ENCODE measurements at places on chromosomes 5 and 9.

GRCh38 chr9:98580956-98581355, 127.8 kb downstream of the GABBR2 start:
- no peak for DNase-seq

GRCh38 chr9:133601746-133602145, 7.4 kb downstream of the FAM163B start:
- DNase-seq = no peak

DNA sequence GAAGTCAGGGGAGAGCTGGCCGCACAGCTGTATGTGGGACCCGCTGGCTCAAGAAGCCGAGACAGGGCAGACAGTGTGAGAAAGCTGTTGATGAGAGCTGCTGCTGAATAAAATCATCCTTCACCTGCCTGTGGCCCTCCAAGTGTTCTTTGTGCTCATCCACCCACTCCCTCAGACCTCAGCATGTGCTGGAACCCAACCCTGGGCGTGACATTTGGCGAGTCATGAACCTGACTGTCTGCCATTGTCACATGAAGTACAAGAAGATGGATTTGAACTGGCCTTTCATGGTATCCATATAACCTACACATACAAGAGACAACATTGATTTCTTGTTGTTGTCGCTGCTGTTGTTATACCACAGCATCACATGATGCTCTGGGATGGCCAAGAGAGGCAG, 139.7 kb upstream of the PLCXD3 start:
- DNase-seq = no peak

DNA sequence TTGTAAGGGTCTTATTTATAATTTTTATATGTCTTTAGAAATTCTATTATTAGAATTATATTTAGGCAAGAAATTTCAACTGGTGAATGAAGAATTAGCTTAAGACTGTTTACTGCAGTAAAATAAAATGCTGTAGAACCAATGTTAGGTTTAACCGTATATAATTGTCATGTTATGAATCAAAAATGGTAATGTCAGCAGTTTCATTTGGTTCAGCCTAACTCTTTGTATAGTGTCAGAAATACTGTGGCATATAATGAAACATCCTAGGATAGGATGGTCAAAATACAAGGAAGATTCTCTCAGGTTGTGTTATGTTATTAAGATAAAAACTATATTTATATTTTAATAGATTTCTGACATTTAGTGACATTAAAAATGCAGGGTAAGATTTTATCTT, 64.4 kb upstream of the EIF4EBP3 start:
- DNase-seq = no peak

DNA sequence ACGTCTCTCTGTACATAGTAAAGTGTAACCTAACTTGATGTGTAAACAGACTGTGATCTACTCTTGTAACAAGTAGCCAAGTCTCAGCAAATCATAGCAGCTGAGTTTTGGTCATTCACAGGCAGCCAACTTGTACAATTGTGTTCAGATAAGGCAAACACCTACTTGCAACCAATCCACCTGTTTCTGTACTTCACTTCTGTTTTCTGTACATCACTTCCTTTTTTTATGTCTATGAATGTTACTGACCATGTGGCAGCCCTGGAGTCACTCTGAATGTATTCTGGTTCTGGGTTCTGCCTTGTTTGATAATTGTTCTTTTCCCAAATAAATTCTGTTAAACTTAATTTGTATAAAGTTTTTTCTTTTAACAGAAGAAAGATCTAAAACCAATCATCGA, 26.0 kb downstream of the RLN2 start:
- no peak for DNase-seq

- peak; percentile 49 for DNase-seq
Measured at GRCh38 chr5:96823900-96824380, 16.2 kb upstream of the ERAP1 start.

DNA sequence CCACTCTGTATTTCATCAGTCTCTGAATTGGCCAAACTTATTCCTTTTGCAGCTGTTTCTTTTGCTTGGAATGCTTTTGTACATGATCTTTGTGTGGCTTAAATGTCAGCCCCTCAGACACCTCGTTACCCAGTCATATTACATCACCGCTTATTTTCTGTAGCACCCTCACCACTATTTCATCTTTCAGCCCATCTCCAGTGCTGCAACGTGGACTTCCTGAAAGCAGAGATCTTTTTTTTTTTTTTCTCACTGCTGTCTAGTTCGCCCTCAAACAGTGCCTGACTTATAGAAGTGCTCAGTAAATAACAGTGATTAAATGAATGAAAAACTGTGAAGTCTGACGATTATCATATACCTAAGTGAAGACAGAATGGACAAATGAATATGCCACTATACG, 835 bp downstream of the SRA1 start:
- DNase-seq = peak; percentile 35

- DNase-seq = no peak
Measured at GRCh38 chr5:32551865-32552264, 33.5 kb upstream of the SUB1 start.

DNA sequence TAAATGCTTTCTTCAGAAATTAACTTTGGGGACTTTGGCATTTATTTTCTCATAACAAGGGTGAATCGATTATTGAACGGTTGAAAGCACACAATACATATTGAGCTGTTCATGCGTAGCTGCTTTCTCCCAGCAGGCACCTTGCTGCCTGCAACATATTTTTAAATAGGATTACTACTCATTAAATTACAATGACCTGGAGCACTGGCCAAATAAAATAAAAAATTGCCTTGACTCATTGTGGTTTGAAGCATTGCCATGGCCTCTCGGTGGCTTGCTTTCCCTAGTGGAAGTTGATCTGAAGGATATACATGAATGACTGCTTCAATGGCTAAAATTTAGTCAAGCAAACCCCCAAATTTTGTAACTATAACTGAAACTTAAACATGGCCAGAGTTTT, 181.6 kb upstream of the NUDT12 start:
- DNase-seq = peak; percentile 82

GRCh38 chr9:83153030-83153429, 90.1 kb upstream of the RASEF start:
- no peak for DNase-seq

GRCh38 chr5:174827558-174827957, 103.2 kb downstream of the MSX2 start:
- peak; percentile 80 for DNase-seq

GRCh38 chr5:3599226-3600105, 3.8 kb downstream of the IRX1 start:
- peak; percentile 61 for DNase-seq

GRCh38 chr9:14888875-14889274, 21.4 kb downstream of the FREM1 start:
- DNase-seq = no peak

GRCh38 chr9:85040146-85040545, 370.6 kb downstream of the NTRK2 start:
- DNase-seq = no peak

DNA sequence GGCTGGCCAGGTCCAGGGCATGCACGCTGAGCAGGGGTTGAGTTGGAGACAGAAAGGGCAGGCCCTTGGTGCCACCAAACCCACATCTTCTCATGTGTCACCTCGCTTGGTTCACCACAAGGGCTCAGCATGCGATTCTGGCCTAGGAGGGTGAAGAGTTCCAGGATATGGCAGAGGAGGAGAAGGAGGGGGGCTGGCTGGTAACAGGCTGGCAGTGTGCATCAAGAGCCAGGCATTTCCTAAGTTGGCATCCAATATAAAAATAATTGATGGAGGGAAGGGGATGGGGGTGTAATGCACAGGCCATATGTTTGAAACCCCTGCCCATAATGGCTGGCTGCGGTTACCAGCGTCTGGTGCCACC, 255.6 kb downstream of the NFIB start:
- DNase-seq = no peak

- DNase-seq = peak; percentile 40
Measured at GRCh38 chr9:97786341-97786740, 66.7 kb upstream of the FOXE1 start.

GRCh38 chr9:110767559-110768063, 99.0 kb downstream of the MUSK start:
- peak; percentile 52 for DNase-seq

DNA sequence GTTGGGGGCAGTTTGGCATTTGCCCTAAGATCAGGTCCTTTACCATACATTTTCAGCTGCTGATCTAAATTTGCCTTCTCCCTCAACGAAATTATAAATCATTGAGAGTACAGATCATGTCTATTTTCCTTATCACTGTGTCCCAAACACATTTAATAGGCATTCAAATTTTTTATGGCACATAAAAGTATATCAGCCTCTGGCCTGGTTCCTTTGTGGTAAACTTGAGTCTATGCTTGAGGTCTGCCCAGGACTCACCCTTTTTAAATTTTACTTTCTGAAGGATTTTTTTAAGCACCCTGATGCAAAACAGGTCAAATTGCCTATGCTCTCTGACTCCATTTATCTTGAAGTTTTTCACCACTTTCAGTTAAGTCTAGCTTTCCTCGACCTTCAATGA, 163.6 kb upstream of the GRIN3A start:
- no peak for DNase-seq

- no peak for DNase-seq
Measured at GRCh38 chr9:90478821-90479220, 163.8 kb downstream of the DIRAS2 start.

GRCh38 chr9:137843355-137843754, 34.2 kb upstream of the CACNA1B start:
- DNase-seq = no peak

- DNase-seq = no peak
Measured at GRCh38 chr5:138968601-138969000, 93.5 kb upstream of the LRRTM2 start.

DNA sequence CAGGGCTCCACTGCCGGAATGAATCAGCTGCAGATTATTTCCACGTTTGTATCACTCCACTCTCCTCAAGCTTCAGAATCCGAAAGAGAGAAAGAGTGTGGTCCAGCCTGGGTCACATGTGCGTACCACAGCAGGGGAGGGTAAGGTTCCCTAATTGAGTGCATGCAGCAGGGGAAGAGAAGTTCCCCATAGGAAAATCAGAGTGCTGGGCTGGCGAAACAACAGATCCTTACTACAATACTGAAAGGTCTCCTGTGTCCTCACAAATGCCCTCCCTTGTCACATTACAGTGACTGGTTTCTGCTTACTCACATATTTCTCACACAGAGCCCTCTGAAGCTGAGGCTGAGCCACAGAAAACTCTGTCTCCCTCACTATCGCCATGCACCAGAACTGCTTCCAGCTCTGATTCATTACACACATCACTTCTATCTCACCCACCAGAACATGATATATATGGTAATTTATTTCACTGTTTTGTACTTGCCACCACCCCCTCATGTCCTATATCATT, 532.2 kb upstream of the TUSC1 start:
- DNase-seq = peak; percentile 38

- DNase-seq = no peak
Measured at GRCh38 chr5:174459832-174460448, 264.4 kb upstream of the MSX2 start.

DNA sequence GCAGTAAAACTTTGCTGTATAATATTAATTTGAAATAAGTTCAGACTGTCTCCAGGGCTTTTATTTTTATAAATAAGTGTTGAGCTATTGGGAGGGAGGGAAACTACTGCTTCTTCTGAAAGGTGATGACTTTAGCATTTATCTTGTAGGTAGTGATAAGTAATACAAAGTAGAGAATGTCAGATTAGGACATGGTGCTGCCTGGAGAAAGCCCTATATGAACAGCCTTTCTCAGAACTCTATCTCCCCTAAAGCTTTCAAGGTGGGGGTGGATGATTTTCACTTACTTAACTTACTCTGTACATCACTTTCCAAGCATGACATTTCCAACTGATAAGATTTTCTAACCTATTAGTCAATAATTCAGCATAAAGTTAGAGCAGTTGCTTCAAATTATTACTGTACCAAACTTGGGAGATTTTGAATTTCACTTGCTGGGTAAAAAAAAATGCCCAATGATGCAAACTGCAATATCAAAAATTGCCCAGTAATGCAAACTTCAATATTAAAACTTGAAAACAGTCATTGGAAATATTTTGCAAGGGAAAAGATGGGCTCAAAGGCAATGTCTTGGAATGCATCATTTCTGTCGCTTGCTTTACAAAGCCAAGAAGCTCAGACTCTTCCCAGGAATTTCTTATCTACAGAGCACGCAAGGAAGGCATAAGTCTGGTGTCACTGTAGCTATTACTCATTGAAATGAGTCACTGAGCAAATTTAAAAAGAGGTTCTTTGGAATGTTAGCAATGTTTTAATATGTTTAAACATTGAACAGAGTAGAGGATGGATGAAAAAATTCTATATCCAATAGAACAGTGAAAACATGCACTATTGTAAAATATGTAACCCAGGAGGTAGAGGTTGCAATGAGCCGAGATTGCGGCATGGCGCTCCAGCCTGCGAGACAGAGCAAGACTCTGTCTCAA, 569.5 kb downstream of the PSAT1 start:
- peak; percentile 95 for DNase-seq

- DNase-seq = peak; percentile 98
Measured at GRCh38 chr9:91193087-91193657, 168.5 kb downstream of the AUH start.

Data from fibroblast of upper back skin (primary cell).